BE2C (cell line): ENCODE measurements at places on chromosomes 16 and 17.
A peak's percentile ranks its signal among the peaks of the same experiment; 100 is the strongest.

DNA sequence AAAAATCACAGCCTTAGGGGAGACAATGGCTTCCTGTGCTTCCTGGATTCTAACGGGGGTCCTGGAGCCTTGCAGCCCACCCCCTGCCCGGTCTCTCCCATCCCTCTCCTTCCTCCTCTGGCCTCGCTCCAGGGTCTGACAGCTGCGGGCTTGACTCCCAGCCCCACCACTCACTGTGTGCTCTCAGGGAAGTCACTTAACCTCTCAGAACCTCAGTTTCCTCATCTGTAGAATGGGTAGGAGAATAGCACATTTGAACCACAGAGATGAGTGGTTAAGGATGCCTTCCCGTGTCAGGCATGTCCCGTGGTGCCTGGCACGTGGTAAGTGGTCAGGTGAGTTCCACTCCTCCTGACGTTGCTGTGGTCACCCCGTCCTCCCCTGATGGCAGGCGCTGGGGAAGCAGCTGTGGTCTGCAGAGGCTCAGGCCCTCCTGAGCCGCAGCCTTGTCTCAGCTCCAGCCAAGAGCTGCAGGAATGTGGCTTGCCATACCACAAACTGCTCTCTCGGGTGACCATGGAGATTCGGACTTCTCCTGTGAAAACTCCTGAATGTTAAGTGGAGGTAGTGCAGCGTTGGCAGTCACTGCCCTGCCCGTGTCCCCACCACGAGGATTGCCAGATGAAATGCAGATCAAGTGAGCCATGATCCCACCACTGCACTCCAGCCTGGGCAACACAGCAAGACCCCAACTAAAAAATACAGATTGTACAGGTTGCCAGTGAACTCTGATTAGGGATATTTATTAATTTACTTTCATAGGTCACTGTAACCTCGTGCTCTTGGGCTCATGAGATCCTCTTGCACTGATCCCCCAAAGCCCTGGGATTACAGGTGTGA is 85.7 kb downstream of the NT5M start:
- no peak for DNase-seq

DNA sequence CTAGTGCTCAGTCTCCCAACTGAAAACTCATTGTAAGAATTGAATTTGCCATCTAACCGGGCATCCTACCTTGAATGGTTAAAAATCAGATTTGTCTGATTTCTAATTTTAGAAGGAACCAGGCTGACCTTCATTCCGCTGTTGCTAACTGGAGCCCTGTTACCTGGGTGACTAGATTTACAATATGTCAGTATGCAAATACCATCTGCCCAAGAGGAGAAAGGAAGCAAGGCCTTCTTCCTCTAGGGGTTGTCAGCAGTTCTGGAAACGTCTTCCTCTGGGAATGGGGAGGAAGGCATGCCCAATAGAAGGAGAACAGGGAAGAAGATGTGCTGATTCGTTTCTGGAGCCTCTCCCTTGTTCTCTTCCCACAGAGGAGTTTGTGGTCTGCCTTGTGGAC is 137.9 kb downstream of the PITPNC1 start:
- no peak for DNase-seq

- DNase-seq, result no peak
Observed at GRCh38 chr17:76504117-76504516, 2.9 kb upstream of the RHBDF2 start.

DNA sequence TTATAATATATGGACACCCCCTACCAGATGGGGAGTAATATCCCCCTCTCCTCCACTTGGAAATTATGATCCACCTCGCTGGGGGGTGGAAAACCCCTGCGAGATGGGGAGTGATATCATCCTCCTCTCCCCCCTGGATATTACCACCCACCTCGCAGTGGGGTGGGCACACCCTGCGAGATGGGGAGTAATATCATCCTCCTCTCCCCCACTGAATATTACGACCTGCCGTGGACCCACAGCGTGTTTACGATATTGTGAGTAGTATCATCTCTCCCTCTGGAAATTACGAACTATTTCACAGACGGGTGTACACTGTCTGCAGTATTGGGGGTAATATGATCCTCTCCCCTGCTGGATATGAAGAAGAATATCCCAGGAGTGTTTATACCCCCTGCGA is 228.3 kb upstream of the WSCD1 start:
- no peak for DNase-seq

- DNase-seq, result no peak
Observed at GRCh38 chr17:31697838-31698237, 161.2 kb downstream of the COPRS start.

DNA sequence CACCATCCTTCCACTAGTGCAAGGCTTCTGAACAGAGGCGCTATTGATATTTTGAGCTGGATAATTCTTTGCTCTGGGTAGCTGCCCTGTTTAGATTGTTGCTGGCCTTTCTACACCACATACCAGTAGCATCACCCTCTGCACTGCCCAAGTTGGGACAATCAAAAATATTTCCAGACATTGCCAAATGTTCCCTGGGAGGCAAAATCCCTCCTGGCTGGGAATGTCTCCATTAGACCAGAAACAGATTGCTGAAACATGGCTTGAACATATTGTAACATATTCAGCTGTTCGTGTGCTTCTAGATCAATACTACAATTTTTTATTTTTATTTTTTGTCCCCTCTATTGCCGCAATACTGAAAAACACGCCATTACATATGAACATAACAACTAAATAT is 174.6 kb downstream of the ABCA8 start:
- DNase-seq, result no peak

GRCh38 chr17:76635039-76635438 is 8.5 kb downstream of the ST6GALNAC1 start:
- DNase-seq, result no peak

DNA sequence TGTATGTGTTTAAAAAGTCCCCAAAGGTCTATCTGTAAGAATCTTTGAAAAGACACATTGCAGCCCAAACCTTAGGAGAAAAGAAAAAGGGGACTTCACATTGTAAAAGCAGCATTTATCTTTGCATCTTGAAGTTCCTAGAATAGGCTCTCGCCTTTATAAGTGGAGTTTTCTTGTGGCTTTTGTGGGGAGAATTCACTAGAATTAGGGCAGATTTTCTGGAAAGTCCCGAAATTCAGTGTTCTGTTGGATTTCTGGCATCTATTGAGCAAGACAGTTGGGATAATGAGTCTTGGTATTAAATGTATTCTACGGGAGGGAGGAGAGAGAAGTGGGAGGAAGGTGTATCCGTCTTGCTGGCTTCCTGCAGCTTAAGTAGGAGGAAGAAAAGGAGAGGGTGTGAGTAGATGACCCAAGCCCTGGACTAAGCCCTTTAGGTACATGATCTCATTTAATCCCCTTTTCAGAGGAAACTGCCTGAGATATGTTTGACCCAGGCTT is 62.6 kb downstream of the PRKCA start:
- no peak for DNase-seq

- no peak for DNase-seq
Observed at GRCh38 chr16:69848637-69849545, 86.8 kb downstream of the WWP2 start.

DNA sequence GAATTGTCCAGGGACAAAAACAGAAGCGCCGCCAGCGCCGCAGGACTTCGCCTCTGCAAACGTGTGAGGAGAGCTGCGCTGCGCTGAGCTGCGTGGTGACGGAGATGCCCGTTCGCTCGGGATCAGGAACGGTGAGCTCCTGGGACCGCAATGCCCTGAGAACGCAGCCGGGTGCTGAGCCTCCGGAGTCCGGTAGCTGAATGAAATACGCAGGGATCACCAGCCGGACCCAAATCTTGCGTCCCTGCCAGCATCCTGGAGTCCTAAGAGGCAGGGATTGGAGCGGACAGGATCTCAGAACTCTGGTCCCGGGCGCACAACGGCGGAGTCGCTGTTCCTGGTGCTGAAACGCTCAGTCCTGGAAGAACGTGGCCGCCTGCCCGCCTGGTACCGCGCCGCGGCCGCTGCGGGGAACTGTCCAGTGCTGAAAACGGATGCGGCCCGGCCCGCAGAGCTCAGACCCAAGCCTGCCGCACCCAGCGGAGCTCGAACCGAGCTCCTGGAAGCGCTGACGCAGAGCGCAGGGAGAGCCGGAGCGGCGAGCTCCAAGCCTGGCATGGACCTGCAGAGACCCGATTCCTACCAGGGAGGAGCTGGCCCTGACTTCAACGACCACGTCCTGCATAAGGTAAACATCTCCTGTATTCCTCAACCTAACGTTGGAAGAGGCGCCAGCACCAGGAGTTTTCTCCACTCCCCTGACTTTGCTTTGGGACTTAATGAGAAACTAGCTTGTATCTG is 41.5 kb downstream of the CD300LF start:
- peak; percentile 46 for DNase-seq

GRCh38 chr16:83004868-83005652 is 378.3 kb downstream of the CDH13 start:
- no peak for DNase-seq

- DNase-seq, result no peak
Observed at GRCh38 chr16:48536614-48537200, 73.3 kb downstream of the N4BP1 start.

DNA sequence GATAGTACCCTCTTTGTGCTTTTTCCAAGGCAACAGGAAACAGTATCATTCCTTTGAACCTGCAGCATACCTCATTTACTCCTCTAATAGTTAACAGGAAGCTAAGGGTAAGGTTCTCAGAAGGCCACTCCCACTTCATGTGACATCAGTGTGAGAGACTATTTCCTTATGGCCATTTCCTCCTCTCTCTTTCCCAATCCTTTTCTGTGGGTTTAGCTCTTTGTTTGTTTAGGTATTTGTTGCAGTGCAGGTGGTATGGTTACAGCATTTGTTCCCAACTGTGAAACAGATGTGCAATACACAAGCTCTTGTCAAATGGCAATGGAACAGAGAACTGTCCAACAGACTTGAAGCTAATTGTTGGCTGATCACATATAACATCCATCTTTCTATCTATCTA is 14.7 kb downstream of the TMC5 start:
- DNase-seq, result no peak

DNA sequence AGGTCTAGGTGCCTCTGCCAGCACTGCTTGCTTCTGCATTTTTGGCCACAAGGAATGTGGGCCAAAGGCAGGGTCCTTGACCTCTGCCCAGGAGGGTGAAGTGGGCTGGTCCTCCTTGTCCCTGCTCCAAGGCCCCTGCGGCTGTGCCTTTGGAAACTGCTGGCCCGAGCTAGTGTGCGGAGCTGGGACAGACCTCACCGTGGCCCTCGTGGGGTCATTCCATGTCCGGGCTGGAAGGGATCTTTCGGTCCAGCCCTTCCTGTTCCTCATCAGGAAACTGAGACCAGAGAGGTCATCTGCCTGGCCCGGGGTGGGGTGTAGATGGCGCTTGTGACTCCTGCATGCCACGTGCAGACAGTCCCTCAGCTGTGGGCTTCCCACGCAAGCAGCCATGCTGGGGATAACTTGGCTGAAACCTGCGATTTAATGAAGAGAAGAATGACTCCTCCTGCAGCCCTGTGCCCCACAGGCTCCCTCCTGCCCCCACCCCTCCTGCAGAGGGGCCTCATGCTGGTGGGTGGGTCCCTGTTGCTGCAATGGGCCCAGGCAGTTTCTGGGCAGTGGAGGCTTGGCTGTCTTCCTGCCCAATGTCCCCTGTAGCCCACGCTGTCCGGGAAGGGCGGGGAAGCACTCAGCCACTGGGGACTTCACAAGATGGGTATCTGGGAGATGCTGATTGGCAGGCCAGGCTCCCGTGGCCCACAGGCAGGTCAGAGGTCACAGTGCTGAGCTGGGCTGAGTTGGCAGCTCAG is 245.2 kb downstream of the SEC14L1 start:
- peak; percentile 41 for DNase-seq

DNA sequence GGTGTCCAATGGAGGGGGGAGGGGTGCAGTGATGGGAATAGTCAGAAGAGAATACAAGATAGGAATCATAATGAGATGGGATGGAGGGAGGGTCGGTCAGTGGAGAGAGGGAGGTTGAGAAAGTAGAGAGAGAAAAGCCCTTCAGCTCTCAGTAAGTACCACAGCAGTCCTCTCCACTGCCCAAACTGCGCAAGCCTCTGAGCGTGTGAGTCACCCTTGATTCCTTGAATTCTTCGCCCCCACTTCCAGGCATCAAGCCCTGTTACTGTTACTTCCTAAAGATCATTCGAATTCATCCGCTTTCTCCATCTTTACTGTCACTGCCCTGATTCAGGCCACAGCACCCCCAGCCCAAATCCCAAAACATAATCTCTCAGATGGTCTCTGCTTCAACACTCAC is 2.5 kb downstream of the GUCY2D start:
- no peak for DNase-seq

- DNase-seq, result peak; percentile 41
Observed at GRCh38 chr17:38591759-38592241, 14.0 kb downstream of the SRCIN1 start.

DNA sequence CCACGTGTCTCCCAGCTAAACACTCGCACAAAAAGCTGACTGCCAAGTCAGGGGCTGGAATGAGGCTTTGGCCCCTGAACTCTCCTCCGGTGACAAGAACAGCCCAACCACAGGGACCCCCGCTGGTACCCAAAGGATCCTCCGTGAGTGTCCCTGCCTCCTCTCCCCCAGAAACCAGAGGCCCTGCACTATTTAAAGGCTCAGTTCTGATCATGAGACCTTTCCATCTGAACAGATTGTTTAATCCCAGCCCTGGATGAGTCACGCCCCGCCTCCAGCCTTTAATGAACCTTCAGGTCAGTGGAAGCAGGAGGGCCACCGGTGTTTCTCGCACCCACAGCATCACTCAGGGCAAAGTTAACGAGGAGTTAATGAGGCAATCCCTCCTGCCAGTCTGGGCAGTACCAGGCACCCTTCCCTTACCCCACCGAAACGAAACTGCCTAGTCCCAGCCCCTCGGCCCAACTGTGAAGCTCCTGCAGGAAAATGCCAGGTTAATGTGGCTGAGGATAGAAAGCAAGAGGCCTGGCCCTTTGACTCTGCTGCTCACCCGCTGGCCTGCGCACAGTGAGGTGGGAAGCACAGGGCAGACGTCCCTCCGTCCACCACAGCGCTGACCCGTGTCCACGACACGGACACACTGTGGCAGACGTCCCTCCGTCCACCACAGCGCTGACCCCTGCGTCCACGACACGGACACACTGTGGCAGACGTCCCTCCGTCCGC is 32.4 kb downstream of the TIMM22 start:
- DNase-seq, result no peak

GRCh38 chr17:29039764-29040598 is 3.0 kb upstream of the PIPOX start:
- DNase-seq, result no peak

DNA sequence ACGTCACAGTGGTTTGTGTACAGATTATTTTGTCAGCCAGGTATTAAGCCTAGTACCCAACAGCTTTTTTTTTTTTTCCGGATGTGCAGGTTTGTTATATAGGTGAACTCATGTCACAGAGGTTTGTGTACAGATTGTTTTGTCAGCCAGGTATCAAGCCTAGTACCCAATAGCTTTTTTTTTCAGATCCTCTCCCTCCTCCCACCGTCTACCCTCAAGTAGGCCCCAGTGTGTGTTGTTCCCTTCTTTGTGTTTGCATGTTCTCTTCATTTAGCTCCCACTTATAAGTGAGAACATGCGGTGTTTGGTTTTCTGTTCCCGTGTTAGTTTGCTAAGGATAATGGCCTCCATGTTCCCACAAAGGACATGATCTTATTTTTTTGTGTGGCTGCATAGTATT is 19.9 kb downstream of the RPTOR start:
- no peak for DNase-seq

DNA sequence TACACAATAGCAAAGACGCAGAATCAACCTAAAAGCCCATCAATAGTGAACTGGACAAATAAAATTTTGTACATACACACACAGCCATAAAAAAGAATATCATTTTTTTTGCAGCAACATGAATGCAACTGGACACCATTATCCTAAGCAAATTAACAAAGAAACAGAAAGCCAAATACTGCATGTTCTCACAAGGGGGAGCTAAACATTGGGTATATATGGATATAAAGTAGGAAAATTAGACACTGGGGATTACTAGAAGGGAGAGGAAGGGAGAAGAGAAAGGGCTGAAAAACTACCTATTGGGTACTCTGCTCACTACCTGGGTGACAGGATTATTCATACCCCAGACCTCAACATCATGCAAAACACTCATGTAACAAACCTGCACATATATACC is 28.2 kb downstream of the ADAMTS18 start:
- DNase-seq, result no peak
